CD4-positive, CD25-positive, alpha-beta regulatory T cell (primary cell): ENCODE measurements at places on chromosomes 6 and 20.

DNA sequence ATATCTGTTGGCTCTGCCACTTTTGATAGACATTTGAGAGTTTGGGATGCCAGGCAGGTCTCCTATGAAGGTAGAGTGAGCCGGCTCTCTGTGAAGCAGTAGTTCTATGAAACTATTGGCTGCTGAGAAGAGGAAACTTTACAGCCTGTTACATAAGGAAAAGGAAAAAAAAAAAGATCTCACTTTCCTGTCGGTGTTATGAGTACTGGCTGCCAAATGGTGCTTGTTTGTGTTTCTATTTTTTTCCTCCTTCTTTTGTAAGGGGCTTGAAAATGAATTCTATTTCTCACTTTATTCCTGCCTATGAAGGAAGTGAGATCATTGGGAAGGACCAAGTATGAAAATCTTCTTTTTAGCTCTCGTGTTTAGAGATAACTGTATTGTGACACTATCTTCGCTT lies 73.1 kb upstream of the CLDN20 start:
- DNase-seq: no peak

DNA sequence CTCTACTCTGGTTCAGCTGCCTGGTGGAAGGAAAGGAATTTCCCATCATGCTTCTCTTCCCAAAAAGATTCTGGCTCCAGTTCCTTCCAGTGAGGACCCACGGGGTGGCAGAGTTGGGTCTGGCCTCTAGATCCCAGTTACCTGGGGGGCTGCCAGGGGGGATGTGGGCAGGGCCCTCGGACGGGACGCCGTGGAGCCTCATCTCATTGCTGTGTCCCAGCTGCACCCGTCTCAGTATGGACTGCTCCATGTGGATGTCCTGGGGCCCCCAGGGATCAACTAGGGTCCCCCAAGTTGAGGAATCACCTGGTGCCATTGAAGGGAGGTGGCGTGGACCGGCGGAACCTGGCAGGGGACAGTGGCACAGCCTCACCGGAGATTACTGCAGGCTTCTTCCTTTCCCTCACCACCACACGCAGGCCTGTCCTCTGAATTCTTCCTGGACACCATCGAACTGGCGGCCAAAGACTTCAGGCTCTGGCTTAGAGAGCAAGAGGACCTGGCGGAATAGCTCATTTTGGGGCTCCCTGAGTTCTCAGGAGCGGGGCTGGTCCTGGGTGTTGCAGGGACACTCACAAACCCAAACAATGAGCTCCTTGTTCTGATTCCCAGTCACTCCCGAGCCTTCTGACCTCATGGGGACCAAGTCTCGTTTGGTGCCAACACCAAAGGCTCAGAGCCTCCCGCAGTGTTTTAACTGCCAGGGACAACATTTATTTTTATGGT lies 8.5 kb downstream of the ZBP1 start:
- no peak for DNase-seq

DNA sequence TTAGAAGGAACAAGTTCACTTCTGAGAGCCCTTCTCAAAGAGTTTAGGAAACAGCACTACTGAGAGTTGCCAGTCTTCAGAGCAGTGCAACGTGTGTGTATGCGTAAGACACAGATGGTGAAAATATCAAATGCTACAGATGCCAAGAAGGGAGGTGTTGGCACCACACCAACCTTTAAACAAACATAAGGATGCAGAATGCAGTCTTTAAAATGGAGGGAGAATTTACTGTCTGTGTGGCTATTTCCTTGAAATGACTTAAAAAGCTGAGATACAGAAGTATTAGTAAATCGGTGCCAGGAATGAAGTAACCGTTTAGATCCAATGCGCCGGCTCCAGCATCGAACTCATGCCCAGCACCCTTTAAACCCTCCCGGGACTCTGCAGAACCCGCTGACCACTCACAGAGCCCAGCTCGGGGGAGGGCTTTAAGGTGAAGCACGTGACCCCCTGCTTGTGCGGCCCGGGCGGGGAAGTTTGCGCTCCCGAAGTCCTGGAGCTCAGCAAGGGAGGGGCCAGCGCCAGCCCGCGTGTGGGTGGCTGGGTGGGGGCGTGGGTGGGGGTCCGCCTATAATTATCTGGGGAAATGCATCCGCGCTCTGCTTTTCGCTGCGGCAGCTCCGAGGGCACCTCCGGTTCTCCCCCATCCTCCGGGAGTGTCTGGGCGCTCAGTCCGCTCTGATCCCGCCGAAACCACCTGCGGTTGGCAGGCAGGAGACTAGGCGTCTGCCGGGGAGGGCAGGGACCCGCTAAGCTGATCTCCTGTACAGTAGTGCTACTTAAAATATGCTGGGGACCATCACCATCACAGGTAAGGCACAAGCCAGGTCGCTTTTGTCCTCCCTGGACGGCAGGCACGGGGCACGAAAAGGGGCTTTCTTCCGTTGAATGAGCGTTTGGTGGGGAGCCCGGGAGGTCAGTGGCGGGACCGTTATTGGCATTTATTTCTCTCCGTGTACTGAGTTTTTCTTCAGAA lies 66.0 kb downstream of the ZBTB2 start:
- no peak for DNase-seq

DNA sequence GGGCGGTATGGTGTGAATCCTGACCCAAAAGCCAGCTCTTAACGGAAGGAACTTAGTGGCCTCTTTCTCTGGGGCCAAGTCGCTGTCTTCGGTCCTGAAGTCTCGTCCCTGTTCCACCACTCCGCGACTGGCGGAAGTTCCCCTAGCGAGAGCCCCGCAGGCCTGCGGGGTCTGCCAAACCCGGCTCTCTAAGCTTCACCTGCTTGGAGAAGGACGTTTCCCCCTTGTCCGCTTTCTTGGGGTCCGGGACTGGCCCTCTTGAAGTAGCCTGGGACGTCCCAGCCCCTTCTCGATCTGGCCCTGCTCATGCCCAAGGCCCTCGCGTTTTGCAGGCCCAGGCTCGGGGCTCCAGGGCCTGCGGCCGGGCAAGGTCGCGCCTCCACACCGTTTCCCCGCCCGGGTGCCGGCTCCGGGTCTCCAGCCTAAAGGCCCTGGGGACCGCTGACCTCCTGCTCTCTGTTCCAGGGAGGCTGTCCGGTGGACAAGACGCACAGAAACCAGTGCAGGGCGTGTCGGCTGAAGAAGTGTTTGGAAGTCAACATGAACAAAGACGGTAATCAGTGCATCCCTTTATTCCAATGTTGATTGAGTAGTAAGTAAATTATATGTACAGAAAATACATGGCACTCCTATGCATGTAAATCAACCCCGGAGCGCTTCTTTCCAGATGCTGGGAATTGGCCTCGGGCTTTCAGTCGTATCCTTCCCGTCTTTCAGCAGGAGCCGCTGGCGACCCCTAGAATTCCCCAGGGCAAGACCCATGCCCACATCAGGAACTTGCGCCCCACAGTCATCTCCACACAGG lies 8.8 kb downstream of the NR2E1 start:
- DNase-seq: peak; percentile 54
